ENCODE measurements at places on chromosomes 1 and 21.

DNA sequence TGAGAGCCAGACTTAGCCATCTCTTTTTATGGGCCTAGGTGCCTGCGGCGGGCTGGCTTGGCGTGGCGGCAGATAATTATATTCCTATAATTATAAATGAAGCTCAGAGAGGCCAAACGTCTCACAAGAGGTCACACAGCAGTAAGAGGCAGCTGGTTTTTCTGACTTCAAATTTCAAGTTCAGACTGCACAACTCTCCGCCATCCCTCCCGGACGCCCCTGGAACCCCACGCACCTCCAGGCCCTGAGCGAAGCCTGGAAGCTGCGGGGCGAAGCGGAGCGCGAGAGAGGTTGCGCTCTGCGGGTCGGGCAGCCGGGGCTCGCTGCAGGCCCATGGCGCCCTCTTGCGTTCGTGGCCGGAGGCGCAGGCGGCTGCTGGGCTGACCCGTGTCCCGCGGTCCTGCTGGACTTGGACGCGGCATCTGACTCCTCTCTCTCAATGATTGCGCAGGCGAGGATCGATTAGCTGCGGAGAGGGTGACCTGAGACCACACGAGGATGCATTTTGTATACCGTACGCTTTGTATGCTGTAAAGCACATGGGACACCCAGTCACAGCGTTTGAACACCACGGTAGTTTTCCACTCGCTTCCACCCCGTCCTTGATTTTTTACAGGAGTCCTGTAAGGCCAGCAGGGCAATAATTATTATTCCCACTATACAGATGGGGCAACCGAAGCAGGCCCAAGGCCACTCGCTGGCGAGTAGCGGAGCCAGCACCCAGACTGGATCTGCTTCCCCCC is 272.7 kb downstream of the FOXD2 start:
- DNase-seq = peak; percentile 88

- no peak for DNase-seq
Observed at GRCh38 chr1:60575326-60575977, 501.9 kb upstream of the C1orf87 start.

DNA sequence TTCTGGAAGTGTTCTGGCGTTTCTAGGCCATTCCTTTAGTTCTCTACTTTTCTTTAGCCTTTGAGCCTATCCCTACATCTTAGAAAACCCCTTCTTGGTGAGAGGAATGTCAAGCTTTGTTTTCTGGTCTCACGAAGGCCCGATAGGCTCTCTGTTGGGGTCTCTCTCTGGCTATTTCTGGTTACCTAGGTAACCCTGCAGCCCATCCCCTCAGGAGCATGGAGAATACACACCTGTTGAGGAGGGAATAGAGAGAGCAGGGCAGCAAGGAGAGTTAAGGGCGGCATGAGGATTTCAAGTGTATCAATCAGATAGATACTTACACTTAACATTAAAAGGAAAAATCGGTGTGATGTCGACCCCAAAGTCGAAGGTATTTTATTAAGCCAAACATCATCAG is 45.7 kb downstream of the LRRC8D start:
- DNase-seq = no peak

GRCh38 chr1:76160225-76160624 is 85.7 kb downstream of the ST6GALNAC3 start:
- no peak for DNase-seq

GRCh38 chr1:199684686-199685273 is 342.7 kb upstream of the NR5A2 start:
- DNase-seq = no peak

- DNase-seq = no peak
Observed at GRCh38 chr21:28537371-28538079, 455.2 kb downstream of the LTN1 start.

DNA sequence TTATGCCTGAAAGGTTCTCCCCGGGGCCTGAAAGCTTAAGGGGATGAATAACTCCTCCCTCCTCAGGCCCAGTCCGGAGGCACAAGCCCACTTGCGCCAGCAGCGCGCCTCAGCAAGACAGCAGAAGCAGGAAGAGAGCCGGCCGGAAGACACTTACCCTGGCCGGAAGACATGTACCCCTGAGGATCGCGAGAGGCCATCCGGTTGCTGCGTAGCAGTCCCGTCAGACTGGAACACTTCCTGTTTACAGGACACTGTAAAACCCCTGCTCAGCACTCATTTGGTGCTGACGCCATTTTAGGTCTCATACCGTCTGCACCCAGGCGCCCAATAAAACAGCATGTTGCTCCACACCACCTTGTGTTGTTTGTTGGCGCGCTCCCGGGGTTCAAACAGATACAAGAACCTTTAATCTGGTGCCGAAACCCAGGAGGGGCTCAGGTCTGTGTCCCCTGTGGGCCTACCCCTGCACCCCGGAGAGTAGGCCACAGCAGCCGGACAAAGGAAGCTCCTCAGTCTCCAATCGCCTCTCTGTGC is 30.3 kb downstream of the VN1R5 start:
- peak; percentile 45 for DNase-seq

GRCh38 chr1:40338745-40339419 is 21.8 kb upstream of the COL9A2 start:
- DNase-seq = peak; percentile 95

DNA sequence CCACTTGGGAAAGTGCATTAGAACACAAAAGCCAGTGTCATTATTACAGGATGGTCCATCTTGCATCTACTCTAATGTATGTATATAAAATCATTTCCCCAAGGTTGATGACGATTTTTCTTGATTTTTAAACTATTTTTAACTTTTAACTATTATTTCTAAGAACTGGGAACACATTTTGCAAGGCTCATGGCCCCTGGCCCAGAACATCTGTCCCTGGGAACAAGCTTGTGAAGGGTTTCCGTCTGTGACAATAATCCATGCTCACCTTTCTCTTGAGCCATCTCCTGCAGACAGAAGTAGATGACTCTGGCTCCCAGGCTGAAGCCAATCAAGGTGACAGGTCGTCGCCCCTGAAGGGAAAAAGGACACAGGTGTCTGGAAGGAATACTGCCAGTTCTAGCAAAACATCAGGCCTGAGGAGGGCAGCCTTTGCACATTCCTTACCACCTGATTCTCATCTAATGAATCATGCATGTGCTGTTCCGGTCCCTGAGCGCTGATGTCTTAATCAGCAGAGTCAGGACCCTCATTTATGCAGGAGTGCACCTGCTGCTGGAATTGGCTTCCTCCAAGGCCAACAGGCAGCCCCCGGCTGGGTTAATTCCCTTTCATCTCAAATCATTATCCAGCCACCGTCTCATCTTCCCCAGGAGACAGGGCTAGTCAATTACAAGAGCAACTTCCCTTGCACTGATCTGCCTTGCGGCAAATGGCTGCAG is 62.5 kb downstream of the TMCO4 start:
- DNase-seq = no peak

DNA sequence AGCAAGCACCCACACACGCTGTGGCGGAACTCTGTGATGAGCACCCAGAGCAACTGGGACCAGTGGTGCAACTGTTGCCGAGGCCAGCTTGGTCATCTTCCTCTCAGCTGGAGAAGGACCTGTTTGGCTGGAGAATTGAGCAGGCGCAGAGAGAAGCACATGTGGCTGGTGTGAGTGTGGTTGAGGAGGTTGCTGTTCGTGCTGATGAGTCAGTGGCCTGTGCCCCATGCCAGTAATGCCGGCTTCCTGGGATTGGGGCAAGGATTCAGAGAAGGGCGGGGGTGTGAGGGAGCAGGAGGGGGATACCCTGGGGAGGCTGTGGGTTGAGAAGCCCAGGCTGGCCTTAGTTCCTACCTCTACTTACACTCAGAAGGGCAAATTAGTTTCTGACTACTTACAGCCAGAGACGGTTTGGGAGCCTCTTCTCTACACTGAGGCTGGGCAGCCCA is 57.5 kb upstream of the EPS8L3 start:
- DNase-seq = no peak

DNA sequence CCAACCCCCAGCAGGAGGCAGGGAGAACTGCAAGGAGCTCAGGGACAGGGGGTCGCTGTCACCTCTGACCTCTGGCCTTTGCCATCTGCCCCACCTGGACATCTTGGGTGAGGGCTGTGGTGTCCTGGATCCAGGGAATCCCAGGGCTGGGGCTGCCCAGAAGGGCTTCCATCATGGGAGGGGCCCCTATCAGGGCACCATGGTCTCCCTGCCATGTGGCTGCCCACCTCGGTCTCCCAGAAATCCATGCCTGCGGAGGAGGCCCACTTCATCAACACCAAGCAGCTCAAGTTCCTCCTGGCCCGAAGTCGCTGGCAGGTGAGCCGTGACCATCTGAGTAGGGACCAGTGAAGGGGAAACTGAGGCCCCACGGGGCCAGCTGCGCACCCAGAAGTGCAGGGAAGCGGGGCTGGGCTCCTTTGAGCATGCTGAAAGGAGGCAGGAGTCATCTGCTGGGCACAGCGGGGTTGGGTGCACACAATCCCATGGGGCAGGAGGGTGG is 36.1 kb downstream of the TRIM11 start:
- DNase-seq = no peak

DNA sequence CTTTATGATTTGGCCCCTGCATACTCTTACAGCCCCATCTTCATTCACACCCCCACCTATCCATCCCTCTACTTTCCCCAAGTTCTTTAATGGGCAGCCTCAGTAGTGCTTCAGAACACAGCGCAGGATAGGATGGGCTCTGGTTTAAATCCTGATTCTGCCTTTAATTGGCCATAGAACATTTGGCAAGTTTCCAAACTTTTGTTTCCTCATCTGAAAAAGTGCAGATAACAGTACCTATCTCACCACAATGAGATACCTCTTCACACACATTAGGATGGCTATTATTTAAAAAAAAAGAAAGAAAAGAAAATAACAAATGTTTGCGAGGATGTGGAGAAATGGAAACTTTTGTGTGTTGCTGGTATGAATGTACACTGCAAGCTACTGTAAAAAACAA is 142.5 kb upstream of the VANGL1 start:
- no peak for DNase-seq

DNA sequence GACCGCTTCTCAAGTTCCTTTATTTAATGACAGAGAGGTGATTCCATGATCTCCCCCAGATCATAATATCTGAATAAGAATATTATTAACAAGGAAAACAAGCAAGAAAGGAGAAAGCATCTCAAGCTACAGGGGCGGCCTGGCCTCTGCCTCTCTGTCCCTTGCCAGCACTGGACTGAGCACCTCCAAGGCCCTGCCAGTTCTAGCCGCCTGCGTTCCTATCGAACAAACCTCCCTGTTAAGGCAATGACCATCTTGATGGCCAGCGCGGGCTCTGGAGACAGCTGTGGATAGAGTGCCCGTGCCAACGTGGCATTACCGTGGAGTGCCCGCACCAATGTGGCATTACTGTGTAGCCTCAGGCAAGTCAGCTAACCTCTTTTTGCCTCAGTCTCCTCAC is 84.8 kb downstream of the NPHP4 start:
- peak; percentile 34 for DNase-seq

- DNase-seq = no peak
Observed at GRCh38 chr1:234342774-234343173, 30.5 kb upstream of the COA6 start.

- DNase-seq = no peak
Observed at GRCh38 chr1:173405834-173406233, 71.3 kb upstream of the PRDX6 start.

DNA sequence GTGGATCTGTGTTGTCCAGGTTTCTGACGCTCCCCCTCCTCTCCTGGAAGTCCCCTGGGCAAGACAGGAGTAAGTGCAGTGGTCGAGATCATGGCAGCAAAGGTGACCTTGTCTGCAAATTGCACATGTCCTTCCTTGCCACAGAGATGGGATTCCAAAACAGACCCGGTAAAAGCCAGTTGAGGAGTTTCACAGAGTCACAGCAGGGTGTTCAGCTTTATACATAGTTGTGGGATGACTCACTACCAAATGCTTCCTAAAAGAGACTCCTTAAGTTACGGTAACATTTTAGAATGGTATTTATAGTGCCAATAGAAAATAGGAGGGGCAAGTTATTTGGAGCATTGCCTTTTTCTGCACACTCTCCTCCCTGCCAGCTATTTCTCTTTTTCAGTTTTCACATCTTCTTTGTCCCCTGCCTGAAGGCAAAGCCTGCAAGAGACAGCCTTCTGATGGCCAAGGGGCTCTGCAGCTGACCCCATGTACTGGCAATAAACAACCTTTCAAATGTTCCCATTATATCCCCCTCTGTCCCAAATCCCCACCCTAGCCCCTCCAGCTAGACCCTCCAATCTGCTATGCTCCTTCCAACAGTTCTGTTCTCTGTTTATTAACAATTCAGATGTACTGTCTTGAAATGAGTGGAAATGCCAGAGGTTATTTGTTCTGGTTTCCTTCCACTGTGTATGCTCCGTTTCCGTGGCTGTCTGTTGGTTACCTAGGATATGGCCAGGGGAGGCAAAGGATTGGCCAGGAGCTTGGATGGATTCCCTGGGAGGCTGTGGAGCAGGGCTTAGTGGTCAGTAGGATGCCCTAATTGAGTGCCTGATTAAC is 115.0 kb downstream of the TGFB2 start:
- DNase-seq = no peak

DNA sequence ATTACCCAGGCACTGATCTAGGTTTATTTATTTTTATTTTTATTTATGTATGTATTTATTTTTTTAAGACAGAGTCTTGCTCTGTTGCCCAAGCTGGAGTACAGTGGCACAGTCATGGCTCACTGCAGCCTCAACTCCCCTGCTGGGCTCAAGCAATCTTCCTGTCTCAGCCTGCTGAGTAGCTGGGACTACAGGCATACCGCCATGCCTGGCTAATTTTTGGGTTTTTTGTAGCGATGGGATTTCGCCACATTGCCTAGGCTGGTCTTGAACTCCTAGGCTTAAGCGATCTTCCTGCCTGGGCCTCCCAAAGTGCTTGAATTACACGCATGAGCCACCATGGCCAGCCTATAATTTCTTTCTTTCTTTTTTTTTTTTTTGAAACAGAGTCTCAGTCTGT is 9.4 kb downstream of the PHACTR4 start:
- DNase-seq = no peak

DNA sequence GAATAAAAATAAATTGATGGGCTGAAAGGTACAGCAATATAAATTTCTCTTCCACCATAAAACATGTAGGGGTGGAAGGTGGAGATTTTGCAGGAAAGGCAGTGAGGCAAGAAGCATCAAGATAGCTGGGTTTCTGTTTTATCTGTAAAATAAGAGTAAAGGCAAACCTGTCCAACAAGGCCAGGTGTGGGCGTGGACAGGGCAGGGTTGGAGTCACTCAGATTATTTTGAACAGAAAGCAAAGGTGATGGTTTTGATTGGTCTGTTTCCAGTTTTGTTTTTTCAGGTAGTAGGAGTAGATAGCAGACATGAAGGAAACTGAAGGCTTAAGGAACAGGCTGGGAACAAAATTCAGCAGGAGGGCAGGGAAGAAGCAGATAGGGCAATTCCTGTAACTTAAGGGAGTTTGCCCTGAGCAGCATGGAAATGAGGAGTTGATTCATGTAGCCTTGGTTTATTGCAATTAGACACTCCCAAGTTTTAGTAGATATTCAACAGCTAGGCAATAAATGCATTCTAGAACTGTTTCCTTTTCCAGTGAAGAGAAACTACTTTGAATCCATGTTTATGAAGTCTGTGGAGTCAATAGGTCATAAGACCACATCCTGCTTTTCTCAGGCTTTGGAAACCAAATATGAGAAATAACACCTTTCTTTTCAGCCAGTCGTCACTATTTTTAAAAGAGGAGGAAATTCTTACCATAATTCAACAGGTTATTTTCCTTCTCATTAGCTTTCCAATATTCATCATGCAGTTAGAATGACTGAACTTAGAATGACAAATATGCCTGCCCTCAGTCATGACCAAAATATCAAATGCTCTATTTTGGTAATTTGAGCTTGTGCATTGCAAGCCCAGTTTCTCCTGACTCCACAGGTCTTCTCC is 38.7 kb upstream of the CD55 start:
- no peak for DNase-seq

GRCh38 chr1:12005488-12006166 is 13.7 kb upstream of the MIIP start:
- no peak for DNase-seq

- DNase-seq = no peak
Observed at GRCh38 chr1:99728494-99729235, 37.8 kb downstream of the FRRS1 start.

GRCh38 chr21:39385299-39386145 is 36.6 kb upstream of the HMGN1 start:
- DNase-seq = peak; percentile 84
